GM12892 (cell line): ENCODE measurements at places on chromosomes 7 and 10.
A peak's percentile ranks its signal among the peaks of the same experiment; 100 is the strongest.

DNA sequence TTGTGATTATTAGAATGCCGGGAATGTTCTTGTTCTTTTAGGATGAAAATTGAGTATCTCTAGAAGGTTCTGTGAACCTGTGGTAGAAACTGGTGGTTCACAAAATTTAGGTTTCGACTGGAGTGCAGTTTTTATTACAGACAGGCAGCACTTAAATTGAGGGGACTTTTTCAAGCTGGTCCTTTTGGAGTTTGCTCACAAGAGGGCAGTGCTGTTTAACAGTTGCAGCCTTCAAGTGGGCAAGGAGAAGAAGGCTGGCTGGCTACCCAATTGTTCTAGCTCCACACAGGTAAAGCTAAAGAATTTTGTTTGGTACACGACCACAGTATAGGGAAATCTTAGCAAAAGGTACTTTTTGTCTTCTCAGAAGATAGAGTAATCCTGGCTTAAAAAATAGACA, 233.6 kb downstream of the SNX13 start:
- DNase-seq = peak; percentile 1

GRCh38 chr7:98617051-98617959, at the start of gene NPTX2:
Gene NPTX2 (plus strand): TSS chr7:98617285. CDS start chr7:98617462, 177 bp downstream.
- DNase-seq = no peak

- no peak for DNase-seq
Measured at GRCh38 chr10:77961668-77962067, 35.1 kb upstream of the DLG5 start.

GRCh38 chr7:50314836-50315592, 10.5 kb downstream of the IKZF1 start:
- no peak for DNase-seq

DNA sequence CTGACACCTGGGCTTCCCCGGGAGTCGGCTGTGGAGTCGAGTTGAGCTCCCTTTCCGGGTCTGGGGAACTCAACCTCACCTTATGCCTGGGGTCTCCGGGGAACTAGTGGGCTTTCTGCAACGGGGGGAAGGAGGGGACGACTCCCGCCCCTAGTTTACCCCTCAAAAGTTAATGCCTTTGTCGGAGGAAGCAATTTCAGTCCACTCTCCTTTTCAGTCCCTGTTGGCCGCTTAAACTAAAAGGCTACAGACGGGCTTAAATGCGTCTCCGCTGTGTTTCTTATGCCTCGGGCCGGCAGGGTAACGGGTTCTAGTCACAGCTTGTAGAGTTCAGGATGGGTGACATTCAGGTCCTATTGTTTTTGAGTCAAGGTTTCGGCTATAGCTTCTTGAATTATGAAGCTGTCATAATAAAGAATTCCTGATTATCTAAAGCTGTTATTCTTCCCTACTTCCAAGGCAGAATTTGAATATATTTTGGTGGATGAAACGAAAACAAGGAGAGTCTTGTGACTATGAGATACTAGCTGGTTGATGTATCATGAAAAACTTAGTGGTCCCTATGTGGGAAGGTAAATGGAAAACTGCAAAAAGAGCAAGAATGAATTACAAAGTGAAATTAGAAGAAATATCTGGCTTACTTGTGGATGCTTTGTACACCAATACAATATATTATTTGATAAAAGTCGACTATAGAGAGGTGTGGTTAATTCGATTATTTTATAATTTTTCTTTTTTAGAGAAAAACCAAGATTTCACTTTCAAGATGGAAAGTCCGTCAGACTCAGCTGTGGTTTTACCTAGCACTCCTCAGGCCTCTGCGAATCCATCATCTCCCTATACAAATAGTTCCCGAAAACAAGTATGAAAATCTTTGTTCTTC, 495 bp downstream of the SFR1 start:
- no peak for DNase-seq

GRCh38 chr7:51316262-51316665, 345 bp downstream of the COBL start:
- DNase-seq = no peak

- DNase-seq = no peak
Measured at GRCh38 chr10:15103513-15103912, 6.4 kb downstream of the RPP38 start.

- DNase-seq = no peak
Measured at GRCh38 chr7:69858471-69858870, 260.2 kb downstream of the AUTS2 start.

DNA sequence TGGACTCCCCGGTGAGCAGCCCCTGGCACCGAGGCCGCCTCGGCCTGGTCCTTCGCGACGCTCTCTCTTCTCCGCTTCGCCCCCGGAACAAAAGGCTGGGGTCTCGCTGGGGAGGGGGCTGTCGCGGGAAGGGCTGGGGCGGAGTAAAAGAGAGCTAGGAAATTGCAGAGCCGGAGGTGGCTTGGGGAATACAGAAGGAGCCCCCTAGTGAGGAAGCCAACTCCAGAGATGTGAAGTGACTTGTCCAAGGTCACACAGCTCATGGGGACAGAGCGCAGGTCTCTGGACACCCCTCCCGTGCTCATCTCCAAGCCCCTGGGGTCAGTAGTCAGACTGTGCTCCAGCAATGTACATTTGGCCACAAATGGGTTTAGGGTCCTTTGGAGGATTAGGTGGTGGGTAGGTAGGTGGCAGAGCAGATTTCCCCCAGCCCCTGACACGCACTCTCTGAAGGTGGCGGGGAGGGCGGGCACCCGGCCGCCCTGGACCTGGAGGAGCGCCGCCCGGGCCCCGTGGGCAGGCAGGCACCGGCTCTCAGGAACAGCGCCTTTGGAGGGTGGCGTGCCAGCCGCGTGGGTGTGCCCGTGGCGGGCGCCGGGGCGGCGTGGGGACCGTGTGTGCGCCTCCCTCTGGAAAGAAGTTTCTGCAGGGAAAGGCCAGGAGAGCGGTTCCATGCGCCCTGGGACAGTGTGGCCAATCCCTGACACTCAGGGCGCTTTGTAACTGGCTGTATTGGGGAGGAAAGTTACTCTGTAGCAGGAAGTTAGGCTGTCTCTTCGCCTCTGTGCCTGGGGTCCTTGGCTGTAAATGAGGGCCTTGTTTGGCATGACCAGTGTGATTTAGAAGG, 910 bp downstream of the WIPF3 start:
- no peak for DNase-seq

GRCh38 chr10:24642921-24643678, 80.6 kb downstream of the ARHGAP21 start:
- no peak for DNase-seq

GRCh38 chr7:45721686-45722598, 147.8 kb downstream of the ADCY1 start:
- DNase-seq = no peak

DNA sequence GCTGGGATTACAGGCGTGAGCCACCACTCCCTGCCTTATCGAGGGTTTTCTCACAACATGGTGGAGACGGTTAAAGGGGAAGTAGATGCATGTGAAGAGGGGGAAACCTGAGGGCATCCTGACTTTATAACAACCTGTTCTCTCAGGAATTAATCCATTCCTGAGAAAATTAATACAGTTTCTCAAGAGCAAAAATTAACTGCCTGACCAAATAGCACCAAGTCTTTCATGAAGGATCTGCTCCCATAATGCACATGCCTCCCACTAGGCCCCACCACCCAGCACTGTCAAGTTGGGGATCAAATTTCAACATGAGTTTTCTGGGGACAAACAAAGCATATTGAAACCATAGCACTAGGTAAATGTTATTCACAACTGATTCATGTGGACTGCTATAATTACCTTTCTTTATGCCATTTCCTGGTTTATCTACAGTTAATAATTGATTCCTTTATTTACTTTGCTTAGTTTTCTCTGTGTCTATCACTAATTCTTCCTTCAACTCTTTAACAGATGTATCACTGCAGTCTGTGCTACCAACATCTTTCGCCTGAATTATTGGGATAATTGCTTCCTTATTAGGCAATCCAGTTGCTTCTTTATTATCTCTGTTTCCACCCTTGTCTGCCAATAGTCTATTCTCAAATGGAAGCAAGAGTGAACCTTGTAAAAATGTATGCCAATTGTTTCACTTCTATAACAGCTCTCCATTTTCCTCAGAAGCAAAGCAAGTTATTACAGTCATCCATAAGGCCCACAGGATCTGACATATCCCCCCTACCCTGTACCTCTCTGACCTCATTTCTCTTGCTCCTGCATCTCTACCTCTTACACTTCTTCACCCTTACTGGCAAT, 12.9 kb upstream of the MICU1 start:
- DNase-seq = no peak

DNA sequence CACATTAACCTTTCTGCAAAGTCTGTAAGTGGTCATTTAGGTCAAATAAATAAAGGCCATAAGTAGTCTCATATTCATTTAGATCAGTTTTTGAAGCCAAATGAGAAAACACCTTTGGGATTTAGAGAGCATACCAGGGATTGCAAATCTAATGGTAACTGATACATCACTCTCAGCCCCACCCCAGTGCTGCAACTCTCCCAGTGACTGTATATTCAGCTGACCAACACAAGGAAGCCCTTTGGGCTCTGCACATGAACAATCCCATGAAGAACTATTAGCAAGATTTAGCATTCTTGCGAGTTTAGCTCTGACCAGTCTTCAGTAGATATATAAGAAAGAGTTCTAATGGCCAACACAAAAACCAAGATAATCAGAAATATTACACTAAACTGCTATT, 252.3 kb downstream of the CSTF2T start:
- DNase-seq = no peak

GRCh38 chr7:37759526-37759925, 76.0 kb downstream of the GPR141 start:
- DNase-seq = no peak

DNA sequence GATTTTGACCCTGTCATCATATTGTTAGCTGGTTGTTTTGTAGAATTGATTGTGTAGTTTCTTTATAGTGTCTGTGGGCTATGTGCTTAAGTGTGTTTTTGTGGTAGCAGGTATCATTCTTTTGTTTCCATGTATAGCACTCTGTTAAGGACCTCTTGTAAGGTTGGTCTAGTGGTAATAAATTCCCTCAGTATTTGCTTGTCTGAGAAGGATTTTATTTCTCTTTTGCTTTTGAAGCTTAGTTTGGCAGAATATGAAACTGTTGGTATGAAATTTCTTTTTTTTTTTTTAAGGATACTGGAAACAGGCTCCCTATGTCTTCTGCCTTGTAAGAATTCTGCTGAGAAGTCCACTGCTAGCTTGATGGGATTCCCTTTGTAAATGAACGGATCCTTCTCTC, 1073.4 kb downstream of the LRMDA start:
- no peak for DNase-seq

DNA sequence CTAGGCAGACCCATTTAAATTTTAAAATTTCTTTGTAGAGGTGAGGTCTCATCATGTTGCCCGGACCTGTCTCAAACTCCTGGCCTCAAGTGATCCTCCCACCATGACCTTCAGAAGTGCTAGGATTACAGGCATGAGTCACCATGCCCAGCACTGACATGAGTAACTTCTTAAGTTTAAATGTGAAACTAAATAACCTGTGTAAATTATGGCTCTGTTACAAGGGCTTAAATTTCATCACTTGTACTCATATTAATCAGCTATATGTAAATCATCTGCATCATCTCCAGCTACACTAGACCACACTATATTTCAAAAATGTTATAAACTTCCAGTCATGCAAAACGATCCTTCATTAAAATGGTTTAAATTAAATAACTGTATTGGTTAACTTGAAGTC, 56.1 kb downstream of the ATAD1 start:
- DNase-seq = no peak

DNA sequence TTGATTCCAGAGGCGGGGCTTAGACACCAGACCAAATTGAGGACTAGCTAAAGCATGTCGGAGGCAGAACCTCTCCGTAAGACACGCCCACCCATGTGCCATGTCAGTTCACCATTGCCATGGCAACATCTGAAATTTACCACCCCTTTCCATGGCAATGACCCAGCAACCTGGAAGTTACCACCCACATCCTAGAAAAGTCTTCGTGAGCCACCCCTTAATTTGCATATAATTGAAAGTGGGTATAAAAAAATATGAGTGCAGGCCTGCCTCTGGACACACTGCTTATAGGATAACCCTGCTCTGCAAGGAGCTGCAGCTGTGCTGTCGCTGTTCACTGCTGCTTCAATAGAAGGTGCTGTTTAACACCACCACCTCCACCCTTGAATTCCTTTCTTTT, 28.0 kb downstream of the TMEM270 start:
- no peak for DNase-seq

DNA sequence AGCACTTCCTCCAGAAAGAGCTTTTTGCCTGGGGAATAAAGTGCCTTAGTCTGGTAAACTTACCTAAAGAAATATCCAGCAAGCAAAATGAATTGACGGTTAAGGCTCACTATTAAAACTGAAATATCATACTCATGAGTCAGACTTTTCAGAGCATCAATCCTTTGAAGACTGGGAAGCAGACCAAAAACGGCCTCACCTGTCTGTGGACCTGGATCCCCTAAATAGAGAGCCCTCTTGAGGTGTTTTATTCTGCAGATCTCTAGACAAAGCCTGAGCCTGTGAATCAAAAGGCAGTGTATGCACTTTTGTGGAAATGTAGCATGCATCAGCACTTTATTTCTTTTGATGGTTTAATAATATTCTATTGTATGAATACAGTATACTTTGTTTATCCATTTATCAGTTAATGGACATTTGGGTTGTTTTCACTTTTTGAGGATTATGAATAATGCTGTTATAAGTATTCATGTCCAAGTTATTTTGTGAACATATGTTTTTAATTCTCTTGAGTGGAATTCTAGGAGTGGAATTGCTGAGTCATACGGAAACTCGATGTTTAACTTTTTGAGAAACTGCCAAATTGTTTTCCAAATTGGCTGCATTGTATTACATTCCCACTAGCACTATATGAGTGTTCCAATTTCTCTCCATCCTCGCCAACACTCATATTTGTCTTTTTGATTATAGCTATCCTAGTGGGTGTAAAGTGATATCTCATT, 449.0 kb upstream of the IGFBP3 start:
- no peak for DNase-seq

DNA sequence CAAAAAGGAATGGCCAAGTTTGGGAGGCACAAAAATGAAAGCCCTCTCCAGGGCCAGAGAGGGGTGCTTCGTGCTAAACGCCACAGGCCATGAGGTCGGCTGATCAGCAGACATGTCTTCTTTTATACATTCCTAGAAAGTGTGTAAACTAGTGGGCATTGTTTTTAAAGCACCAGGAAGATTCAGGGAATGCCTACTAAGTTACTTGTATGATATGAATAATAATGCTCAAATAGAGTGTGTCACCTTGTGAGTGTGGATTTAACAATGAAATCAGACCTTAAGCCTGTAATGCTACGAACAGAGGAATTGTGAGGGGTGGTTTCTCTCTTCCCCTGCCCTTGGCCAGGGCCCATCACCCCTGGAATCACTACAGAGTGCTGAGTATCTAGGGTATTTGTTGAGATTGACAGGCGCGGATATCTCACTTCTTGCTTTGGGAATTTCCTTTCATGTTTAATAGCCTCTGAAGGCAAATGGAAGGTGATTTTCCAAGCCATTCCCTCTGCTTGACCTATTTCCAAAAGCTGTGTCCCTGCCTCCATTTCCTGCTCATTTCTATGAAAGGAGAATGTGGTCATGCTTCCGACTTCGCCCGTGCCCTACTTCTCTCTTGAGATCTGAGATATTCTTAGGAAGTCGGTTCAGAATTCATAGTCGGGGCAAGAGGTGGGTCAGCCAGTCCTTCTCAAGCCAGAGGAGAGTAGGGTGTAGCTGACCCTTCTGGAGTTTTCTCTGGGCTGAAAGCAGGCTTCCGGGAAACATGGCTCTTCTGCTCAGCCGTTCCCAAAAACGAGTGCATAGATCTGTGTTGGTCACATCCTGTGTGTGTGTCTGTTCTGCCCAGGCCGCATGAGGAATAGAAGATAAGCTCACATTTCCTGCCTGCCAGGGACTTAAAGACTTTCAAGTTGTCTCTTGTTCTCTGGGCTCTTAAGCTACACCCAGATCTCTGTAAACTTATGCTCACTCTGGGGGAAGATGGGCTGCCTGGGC, 167.8 kb upstream of the ITGB1 start:
- no peak for DNase-seq

- DNase-seq = no peak
Measured at GRCh38 chr7:22696541-22697228, 30.3 kb upstream of the IL6 start.
